ENCODE measurements at places on chromosomes 7 and 10.

DNA sequence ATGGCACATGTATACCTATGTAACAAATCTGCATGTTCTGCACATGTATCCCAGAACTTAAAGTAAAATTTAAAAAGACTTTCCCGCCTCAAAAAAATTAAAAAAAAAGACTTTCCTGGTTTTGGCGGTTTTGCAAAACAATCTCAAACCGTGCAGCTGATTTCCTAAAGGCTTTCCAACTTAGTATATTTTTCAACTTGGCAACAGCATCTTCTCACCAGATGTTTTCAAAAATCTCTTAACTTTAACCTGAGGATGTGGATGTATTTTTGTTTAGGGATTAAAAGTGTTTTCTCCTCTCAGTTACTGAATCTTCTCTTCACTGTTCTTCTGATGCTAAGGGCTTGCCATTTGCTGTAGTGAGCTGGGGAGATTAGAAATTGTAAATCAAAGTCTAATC is 96.5 kb upstream of the PLPP4 start:
- no peak for DNase-seq

GRCh38 chr7:39741942-39742623 is 118.7 kb downstream of the RALA start:
- DNase-seq: no peak

DNA sequence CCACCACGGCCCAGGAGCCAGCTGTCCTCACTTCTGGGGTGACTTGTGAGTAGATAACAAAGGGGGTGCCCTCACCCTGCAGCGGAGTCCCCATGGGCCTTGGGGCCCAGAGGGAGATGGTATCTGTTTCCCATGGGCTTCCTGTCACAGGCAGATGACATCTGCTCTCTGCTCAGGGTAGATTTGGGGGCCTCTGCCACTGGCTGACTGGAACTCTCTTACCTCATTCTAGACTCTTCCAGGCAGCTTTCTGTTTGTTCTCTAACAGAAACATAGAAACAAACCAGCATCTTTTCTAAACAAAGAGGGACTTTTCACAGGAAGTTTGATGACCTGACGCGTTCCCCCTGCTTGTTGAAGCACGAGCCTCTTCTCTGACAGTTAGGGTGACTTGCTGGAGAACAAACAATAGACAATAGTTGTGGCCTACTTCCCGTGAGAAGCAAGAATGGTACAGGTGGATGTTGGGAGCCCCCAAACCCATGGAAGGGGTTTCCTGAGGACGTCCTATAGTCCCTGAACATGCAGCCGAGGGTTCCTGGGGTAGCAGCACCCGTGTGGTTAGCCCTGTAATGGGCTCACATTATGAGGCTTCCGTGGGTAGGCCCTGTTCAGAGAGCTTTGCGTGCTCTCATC is 61.6 kb downstream of the GRK5 start:
- peak; percentile 47 for DNase-seq

DNA sequence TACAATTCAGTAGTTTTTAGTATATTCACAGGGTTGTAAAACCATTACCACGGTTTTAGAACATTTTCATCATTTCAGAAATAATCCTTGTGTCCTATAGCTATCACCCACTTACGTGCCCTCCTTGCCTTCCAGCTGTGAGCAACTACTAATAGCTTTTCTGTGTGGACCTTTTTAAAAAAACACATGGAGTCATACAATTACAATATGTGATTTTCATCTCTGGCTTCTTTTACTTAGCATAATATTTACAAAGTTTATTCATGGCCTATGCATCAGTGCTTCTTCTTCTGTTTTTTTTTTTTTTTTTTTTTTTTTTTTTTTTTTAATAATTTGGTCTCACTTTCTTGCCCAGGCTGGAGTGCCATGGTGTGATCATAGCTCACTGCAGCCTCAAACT is 76.1 kb downstream of the CDK14 start:
- DNase-seq: no peak

DNA sequence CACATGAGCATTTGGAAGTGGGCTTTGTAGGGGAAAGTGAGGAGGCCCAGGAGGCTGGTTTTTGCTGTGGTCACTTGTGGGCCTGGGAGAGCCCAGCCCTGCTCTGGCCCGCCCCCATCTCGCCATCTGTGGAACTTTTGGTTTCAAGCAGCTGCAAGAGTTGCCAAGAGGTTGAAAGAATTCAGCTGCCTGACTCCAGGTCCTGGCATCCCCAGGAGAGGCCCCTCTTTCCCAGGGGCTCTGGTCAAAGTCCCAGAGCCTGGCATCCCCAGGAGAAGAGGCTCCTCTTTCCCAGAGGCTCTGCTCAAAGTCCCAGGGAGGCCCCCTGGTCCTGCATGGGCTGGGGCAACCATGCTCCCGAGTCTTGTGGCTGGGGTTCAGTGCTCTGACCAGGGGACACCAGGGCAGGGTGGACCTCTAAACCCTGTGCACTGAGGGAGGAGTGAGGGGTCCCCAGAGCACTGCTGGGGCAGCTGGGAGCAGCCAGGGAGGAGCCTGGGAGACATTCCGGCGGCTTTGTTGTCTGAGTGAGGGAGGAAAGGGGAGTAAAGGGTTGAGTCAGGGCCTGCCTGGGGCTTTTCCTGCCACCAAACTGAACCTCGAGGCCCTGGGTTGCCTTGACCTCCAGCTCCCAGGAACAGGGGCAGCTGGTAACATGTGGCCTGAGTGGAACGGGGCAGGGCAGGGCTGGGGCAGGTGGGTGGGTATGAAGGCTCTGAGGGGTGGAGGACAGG is 27.7 kb upstream of the CSGALNACT2 start:
- no peak for DNase-seq

DNA sequence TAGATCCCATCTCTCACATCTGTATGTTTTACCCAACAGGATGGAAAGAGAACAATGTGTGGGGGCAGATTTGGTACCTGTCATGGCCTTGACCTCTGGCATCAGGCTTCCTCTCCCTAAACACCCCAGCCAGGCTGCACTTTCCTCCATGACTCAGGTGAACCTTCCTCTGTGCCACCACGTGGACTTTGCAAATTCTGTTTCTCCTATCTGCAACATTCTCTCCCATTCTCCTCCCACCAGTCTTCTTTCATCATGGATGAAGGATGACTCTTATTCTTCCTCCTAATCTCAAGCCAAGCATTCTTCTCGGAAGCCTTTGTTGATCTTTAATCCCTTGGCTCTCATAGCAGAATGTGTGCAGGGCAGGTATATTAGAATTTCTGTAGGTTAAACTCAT is 355.4 kb downstream of the KCNMA1 start:
- DNase-seq: no peak

- no peak for DNase-seq
Measured at GRCh38 chr7:24728503-24729364, 28.5 kb downstream of the GSDME start.

- DNase-seq: no peak
Measured at GRCh38 chr7:121046893-121047468, 58.5 kb downstream of the CPED1 start.

DNA sequence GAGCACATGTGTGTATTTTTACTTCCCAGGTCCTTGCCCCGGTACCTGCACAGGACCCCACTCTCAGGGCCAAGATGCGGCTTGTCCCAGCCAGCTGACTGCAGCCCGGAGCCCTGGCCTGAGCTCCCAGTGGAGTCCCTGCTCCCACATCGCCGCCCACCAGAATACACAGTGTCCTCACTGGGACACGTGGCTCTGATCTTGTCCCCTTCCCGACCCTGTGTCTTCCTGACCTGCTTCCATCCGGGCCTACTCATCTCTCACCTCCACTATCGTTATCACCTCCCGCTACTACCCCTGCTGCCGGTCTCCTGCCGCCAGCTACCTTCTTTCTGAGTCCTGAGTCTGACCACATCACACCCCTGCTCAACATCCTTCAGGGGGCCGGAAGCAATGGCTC is 146.3 kb upstream of the CHST15 start:
- DNase-seq: no peak

- no peak for DNase-seq
Measured at GRCh38 chr7:36208426-36208825, 55.4 kb downstream of the EEPD1 start.

DNA sequence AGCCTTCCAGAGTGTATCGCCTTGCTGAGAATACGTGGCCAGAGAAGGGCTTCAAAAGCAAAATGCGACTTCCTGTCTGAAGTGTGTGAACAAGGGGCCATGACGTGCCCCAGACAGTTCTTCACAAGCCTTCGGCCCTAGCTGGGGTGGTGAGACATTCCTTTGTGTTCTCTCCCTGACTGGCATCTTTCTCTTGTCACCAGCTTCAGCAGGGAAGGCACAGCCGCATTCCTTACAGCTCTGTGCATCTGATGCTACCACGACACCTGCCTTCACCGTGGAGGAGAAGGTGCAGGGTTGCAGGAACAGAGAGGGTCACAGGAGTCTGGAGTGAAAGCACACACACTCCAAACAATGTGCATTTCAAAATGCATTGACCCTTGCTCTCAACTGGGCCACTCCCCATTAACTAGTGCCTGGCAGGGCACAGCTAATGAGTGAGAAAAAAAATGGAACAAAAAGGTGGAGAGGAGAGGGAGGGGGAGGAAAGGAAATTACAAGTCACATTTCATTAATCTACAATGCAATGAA is 93.4 kb downstream of the GPR26 start:
- DNase-seq: no peak

GRCh38 chr10:53702489-53702888 is 929.9 kb upstream of the MBL2 start:
- no peak for DNase-seq

GRCh38 chr7:153407291-153408046 is 644.7 kb upstream of the DPP6 start:
- no peak for DNase-seq

GRCh38 chr10:51188008-51188407 is 113.7 kb downstream of the PRKG1 start:
- DNase-seq: no peak

- DNase-seq: no peak
Measured at GRCh38 chr7:118586248-118586647, 361.7 kb downstream of the ANKRD7 start.

DNA sequence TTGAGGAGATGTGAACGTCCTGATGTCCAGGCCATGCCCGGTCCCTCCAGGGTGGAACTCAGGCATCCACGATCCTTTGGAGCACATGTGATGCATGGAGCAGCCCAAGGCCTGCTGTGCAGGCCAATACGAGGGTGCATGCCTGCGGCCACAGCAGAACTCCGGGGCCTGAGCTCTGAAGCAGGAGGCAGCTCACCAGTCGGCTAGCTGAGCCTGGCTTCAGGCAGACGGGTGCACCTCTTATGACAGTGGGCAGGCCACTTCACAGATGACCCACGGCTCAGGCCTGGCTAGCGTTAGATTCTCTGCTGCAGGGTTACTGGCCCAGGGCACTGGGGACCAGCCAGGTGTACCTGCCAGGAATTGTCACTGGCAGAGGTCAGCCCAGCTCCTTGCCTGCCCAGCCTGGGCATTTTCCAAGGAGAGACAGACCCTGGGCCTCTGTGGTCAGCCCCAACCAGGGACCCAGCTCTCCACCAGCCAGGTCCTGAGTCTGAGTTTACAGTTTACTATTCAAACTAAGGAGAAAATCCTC is 29.6 kb upstream of the INPP5A start:
- no peak for DNase-seq

GRCh38 chr10:21314906-21315644 is 210.4 kb downstream of the SKIDA1 start:
- DNase-seq: no peak

DNA sequence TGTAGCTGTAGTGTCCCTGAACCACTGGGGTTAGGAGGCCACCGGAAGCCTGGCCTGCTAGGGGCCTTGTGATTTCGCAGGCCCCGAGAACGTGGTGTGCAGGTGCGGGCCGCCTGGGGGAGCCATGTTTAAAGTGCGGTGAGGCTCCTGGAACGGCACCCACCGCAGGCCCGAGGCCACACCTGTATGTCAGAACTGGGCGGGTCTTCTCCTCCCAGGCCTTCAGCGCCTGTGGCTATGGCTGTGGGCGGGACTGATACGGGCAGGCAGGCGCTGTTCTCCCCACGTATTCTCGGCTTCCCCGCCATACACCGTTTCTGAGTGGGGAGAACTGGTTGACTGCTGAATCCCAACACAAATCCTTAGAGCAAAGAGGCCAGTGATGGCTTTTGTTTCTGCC is 74.8 kb downstream of the DNAJB6 start:
- no peak for DNase-seq

- no peak for DNase-seq
Measured at GRCh38 chr7:129492391-129492790, 9.9 kb upstream of the SMKR1 start.

GRCh38 chr7:77310982-77311381 is 105.2 kb downstream of the GSAP start:
- no peak for DNase-seq

- no peak for DNase-seq
Measured at GRCh38 chr10:128642023-128642422, 515.8 kb upstream of the MKI67 start.

GRCh38 chr7:157347217-157347904 is 10.6 kb downstream of the DNAJB6 start:
- DNase-seq: no peak

DNA sequence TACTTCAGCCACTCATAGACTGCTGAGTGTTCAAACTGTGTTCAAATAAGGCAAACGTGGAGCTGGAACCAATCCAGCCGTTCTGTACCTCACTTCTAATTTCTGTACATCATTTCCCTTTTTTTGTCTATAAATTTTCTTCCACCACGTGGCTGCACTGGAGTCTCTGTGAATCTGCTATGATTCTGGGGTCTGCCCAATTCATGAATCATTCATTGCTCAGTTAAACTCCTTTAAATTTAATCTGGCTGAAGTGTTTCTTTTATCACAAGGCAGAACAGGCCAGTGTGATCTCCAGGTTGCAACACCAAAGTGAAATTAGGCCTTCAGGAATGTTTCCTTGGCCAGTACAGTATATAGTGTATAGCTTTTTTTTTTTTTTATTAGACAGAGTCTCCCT is 53.5 kb downstream of the DNAJC12 start:
- DNase-seq: no peak

- DNase-seq: no peak
Measured at GRCh38 chr10:129799942-129800341, 164.1 kb downstream of the EBF3 start.
